ENCODE measurements at places on chromosomes 7 and 10.

DNA sequence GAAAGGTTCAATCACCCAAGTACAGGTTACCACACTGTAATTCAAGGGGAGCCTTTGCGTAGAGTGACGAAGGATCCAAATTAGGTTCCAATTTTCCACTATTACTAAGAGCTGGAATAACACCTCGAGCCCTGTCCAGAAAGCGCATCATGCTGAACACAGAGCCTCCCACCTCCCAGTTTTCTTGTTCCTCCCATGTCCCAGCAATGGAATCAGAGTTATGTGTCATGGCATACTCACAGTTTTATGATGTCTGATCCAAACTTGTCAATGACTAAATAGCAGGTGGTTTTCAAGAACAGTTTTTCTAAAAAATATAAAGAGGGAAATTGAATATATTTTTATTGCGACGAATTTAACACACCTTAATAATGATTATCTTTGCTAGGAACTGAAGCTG, 50.6 kb downstream of the AOAH start:
- DNase-seq = no peak

DNA sequence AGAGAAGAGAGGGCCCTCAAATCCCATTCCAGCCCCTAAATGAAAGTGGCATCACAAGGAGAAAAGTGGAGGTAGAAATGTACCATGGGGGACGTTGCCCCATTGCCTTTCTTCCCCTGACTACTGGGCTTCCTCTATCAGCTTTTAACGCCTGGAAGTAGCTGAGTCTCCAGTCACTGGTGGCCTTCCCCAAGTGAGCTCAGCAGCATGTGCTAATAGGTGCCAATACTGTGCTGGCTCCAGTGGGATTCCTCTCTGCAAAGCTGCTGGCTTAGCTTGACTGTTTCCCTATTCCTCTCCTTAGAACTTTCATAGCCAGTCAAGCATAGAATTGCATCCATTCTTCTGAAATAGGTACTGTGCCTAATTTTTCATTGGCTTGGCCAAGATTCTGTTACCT, 32.6 kb downstream of the LRRC4 start:
- no peak for DNase-seq

- DNase-seq = no peak
Measured at GRCh38 chr10:35561715-35562114, 43.4 kb upstream of the GJD4 start.

DNA sequence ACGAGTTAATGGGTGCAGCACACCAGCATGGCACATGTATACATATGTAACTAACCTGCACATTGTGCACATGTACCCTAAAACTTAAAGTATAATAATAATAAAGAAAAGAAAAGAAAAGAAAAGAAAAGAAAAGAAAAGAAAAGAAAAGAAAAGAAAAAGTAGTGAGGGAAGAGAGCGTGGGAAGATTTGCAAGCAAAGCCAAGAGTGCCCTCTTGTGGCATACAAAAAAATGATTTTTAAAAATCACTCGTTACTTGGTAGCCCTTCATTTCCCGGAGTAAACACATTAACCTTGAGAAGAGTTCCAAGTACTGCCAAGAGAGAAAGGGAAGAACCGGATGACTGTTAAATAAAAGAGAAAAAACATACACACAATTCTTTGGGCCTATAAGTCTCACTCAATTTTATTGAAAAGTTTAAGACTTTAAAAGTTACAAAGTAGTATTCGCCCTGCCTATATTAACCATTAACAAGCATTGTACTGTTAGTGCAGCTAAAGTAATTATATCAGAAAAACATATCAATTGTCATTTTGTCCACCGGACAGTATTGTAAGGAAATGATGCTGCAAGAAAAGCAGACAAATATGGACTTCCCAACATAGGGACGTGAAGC, 6.2 kb upstream of the CH25H start:
- DNase-seq = no peak

- no peak for DNase-seq
Measured at GRCh38 chr7:106476751-106477150, 184.2 kb downstream of the CCDC71L start.

All from ureter (tissue), 1 donor.